ENCODE measurements at places on chromosomes 6 and 20.

DNA sequence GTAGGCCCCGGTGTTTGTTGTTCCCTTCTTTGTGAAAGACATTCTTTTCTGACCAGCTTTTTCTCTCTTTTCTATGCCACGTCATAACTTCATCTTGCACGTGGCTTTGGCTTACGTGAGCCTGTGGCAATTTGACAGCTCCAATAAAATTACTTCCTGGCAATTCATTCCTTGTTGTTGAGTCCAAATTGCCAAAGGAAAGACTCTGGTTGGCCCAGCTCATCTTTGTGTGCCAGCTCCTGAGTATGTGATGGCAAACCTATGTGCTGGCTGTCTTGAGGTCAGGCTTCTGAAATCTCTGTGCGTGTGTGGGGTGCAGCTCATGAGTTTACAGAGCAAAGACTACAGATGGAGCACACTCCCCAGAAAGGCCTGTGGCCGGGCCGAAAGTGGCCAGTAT lies 272.5 kb upstream of the SGK1 start:
- DNase-seq = no peak

GRCh38 chr6:158536891-158537798 lies 22.7 kb upstream of the TMEM181 start:
- no peak for DNase-seq

- DNase-seq = no peak
These were observed 271.2 kb upstream of the PRDM1 start for GRCh38 chr6:105814745-105815536.

DNA sequence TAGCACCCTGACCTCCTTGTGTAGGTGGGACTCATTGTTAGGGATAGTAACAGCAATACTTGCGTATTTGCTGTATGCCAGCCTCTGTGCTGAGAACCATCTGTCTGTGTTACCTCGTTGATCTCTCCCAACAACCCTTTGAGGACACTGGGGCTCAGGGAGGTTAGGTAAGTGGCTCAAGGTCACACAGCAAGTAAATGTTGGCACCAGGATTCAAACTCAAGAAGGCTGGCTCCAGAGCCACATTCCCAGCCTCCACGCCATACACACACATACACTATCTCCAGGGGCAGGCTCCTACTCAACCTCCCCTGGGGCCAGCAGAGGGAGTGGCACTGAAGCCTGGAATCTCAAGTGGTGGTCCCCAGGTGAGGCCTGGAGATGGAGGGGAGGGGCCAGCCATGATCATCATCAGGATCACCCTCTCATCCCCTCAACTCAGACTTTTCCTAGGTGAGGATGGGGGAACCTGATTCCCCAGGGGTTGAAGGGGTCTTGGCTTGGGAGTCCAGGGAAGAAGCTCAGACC lies 109.4 kb downstream of the DLGAP4 start:
- DNase-seq = no peak

DNA sequence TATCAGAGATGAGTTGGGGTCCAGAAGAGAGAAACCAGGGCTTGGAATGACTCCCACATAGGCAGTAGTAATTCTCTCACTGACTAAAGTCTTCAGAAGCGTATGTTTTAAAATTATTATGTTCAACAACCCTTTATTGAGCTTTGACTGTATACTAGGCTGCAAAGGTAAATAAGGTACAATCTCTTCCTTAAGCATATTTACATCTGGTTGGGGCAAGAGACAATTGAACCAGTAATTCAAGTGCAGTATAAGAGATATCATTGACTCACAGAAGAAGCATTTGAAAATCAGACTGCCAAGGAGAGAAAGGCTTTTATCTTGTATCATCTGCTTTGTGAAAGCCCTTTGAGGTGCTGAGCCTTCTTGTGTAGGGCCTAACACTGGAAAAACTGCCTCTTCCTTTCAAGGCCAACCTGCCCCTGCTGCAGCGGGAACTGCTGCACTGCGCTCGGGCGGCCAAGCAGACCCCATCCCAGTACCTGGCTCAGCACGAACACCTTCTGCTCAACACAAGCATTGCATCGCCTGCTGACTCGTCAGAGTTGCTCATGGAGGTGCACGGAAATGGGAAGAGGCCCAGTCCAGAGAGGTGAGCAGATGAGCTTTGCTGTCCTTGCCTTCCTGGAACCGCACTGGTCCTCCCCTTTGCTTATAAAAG lies 39.3 kb upstream of the C20orf144 start:
- no peak for DNase-seq

All from GM12892 (cell line).